NAMALWA (cell line): ENCODE measurements at places on chromosomes 7 and 10.

- DNase-seq: no peak
These were observed 30.3 kb upstream of the CALU start for GRCh38 chr7:128708824-128709223.

- DNase-seq: no peak
These were observed 196.7 kb downstream of the VTI1A start for GRCh38 chr10:112643600-112644264.

DNA sequence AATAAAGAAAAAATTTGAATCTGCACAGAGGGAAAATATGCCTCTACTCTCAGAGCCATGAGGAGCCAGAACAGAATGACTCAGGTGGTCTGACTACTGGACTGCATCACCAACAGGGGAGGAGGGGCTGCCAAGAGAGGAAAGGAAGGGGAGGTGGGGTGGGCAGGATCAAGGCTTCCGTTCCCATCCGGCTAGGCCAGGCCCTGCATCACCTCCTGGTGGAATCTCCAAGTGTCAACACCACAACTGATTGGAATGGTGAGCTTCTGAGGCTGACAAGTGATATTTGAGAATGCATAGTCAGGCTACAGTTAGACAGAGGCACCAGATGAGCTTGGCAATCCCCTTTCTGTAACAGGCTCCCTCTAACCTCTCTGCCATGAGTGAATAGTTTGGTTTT, 10.4 kb upstream of the GPR26 start:
- no peak for DNase-seq

GRCh38 chr10:109895095-109895818, 28.1 kb downstream of the XPNPEP1 start:
- DNase-seq: no peak

- DNase-seq: no peak
These were observed 237.7 kb downstream of the ETV1 start for GRCh38 chr7:13751766-13752165.

DNA sequence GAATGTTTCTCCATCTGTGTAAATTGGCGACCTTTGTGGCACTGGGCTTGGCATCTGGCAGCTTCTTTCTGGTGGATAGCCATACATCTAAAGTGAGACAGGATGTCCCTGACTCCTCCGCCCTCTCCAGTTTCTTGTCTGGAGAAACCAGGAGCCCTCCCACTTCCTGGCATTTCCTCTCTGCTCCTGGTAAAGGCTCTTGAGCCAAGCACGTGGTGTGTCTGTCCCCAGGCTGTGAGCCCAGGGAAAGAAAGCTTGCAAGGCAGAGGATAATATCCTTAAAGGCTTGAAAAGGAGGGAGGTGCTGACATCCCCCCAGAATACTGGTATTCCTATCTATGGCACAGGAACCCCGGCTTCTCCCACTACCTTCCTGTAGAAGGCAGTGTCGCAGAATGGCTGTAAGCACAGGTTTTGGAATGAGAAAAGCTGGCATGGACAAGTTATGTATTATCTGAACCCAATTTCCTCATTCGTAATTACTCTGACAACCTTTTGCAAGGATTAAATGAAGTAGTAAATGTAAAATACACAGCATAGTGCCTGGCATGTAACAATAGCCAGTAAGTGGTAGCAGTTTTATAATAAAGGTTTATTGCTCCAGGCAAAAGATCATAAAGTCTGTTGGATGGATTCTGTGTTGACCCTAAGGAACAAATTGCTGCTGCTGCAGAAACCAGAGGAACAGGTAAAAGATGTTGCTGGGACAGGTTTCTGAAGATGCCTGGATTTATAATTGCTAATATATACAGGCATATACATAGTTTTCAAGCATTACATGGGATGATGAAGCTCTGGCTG, 11.8 kb upstream of the ACSL5 start:
- no peak for DNase-seq

GRCh38 chr10:129323879-129324278, 143.2 kb upstream of the MGMT start:
- no peak for DNase-seq

DNA sequence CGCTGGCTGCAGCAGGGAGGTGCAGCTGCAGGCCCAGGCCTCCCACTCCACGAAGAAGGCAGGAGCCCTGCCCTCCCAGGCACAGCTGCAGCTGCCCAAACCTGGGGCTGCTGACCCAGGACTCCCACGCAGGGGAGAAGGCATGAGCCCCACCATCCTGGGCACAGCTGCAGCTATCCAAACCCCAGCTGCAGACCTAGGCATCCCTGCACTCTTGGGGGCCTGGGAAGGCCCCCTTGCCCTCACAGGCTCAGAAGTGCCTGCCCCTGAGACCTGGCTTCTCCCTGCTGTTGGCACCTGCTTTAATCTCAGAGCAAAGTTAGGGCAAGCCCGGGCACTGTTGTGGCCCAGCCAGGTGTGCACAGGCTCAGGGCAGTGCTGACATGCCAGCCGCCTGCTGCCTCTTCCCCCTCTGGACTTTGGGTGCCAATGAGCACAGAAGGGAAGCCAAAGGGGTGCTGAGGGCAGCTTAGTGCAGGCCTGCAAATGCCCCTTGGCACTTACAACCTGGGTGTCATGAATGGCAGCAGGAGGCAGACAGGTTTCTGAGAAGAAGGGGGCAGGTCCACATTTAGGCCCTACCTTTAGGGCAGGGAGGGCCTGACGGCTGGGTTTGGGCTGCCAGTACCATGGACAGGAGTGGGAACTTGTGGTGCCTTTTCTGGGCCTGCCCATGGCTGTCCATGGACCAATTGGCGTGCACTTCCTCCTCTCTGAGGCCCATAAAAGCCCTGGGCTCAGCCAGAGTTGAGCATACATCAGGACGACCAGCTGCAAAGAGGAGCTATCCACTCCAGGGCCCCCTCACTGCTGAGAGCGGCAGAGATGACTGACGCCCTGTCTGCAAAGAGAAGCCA, 31.1 kb downstream of the CRTAC1 start:
- no peak for DNase-seq

GRCh38 chr7:90777041-90777440, 180.9 kb downstream of the CDK14 start:
- DNase-seq: no peak

GRCh38 chr7:8560501-8560900, 127.1 kb downstream of the NXPH1 start:
- no peak for DNase-seq

DNA sequence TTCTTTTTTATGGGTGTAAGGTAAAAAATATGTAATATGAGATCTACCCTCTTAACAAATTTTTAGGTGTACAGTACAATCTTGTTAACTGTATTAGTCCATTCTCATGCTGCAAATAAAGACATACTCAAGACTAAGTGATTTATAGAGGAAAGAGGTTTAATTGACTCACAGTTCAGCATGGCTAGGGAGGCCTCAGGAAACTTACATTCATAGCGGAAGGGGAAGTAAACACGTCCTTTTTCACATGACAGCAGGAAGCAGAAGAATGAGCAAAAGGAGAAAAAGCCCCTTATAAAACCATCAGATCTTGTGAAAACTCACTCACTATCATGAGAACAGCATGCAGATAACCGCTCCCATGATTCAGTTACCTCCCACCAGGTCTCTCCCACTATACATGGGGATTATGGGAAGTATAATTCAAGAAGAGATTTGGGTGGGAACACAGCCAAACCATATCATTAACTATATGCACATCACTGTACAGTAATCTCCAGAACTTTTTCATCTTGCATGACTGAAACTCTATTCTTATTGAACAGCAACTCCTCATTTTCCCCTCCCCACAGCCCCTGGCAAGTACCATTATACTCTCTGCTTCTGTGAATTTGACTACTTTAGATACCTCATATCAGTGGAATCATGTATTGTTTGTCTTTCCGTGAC, 127.4 kb downstream of the WNT2 start:
- DNase-seq: no peak

- DNase-seq: peak; percentile 59
These were observed 31.9 kb downstream of the SH2B2 start for GRCh38 chr7:102318482-102318971.

GRCh38 chr7:158849442-158849767, 7.0 kb upstream of the DYNC2I1 start:
- no peak for DNase-seq

GRCh38 chr7:101116898-101117297, 10.0 kb upstream of the SERPINE1 start:
- DNase-seq: no peak

DNA sequence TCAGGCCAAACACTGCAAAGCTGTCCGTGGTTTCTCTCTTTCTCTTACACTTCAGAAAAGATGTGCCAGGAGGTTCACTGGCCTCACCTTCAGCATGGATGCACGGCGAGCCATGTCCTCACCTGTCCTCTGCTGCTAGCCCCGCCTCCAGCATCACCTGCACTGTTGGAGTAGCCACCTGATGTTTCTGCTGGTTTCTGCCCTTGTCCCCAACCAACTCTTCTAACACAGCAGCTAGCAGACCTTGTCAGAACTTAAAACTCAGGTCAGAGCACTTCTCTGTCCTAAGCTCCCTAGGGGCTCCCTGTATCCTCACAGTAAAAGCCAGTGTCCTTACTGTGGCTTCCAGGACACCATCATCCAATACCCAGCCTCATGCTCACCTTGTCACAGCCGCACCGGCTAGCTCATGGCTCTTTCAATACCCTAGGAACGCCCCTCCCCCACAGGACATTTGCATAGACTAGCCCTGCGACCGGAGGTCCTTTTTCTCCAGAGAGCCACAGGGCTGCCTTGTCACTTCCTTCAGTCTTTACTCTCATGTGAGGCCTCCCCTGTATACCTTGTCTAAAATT, 15.2 kb downstream of the PALD1 start:
- peak; percentile 70 for DNase-seq

DNA sequence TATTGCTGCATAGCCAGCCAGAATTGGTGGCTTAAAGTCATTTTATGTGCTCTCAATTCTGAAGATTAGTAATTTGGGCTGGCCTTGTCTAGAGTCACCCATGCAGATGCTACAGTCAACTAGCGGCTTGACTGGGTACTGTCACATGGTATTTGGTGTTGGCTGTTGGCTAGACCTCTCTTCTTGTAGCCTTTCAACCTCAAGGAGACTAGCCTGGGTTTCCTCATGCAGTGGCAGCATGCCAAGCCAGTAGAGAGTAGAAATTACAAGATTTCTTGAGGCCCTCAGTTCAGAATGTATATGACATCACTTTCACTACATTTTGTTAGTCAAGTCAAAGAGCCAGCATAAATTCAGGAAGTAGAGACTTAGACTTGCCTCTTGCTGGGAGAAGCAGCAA, 3.7 kb upstream of the ZNF800 start:
- DNase-seq: peak; percentile 71

DNA sequence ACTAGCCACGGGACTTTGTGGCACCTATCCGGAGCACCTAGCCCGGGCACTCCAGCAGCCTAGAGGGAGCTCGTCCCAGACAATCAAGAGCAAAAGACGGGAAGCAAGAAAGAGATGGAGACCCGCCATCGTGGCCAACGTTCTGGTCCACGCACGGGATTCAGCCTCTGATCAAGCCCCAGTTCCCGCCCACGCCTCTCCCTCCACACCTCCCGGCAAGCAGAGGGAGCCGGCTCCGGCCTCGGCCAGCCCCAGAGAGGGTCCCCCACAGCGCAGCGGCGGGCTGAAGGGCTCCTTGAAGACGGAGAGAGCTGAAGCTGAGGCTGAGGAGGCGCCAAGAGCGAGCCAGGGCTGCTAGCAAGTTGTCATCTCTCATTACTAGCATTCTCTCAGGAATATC, 992 bp upstream of the SLC39A12 start:
- no peak for DNase-seq

- DNase-seq: no peak
These were observed 45.5 kb upstream of the HDAC9 start for GRCh38 chr7:18450019-18450418.

GRCh38 chr7:42611961-42612360, 299.9 kb downstream of the C7orf25 start:
- DNase-seq: no peak

GRCh38 chr7:106102387-106102966, 9.6 kb downstream of the SYPL1 start:
- no peak for DNase-seq

DNA sequence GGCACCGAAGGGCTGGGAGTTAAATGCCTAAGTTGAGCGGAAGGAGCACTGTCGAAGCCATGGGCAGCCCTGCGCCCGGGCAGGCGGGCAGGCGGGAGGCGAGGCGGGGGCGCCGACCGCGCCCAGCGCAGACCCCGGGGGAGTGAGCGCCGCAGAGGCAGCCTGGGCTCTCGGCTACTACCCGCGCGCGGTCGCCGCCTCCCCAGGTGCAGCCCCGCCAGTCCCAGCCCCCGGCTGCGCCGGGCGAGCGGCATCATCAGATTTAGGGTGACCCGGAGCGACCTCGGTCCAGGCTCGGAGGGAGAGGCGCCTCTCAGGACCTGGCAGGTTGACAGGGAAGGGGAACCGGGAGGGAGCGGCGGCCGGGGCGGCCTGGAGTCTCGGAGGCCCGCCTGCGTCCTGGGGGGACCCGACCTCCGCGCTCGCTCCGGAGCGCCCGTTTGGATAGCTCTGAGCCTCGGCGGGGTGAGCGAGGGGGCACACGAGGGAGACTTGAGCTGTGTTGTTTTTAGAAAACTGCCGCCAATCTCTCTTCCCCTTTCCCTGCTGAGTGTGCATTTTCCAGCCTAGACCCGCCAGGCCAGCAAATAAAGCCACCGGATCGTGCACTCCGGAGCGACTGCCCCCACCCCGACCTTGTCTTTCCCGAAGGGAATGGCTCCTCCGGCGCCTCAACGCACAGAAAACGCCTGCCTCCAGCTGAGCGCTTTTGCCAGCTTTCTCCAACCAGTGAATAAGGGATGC, 2.3 kb upstream of the NRP1 start:
- DNase-seq: no peak

GRCh38 chr7:273327-273726, 16.6 kb upstream of the FOXL3 start:
- no peak for DNase-seq

GRCh38 chr10:26290236-26290635, 73.7 kb downstream of the GAD2 start:
- DNase-seq: no peak

DNA sequence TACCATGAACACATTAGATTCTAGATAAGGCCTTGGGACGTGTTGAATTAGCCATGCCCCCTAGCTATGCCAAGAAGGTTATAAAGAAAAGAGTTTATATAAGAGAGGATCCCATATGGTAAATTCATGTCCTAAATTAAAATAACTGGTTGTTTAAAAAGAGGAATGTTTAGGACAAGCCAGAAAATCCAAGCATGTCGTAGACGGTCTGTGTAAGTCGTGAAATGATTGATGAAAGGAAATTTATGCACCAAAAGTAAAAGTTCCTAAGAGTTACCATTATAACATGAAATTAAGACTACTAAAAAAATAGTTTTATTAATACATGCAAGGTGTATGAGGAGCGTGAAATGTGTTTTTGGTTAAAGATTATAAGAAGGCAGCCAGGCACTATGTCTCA, 624.9 kb downstream of the ARL4A start:
- peak; percentile 20 for DNase-seq

GRCh38 chr10:99435986-99436638, 5.7 kb upstream of the GOT1 start:
- DNase-seq: peak; percentile 84

- DNase-seq: no peak
These were observed 23.2 kb downstream of the POR start for GRCh38 chr7:75937958-75938786.
